D721Med (cell line): ENCODE measurements at places on chromosomes 2 and 18.

- DNase-seq = no peak
Measured at GRCh38 chr2:104378853-104379374, 475.0 kb upstream of the POU3F3 start.

- DNase-seq = no peak
Measured at GRCh38 chr2:85132397-85132796, 795 bp upstream of the TCF7L1 start.

DNA sequence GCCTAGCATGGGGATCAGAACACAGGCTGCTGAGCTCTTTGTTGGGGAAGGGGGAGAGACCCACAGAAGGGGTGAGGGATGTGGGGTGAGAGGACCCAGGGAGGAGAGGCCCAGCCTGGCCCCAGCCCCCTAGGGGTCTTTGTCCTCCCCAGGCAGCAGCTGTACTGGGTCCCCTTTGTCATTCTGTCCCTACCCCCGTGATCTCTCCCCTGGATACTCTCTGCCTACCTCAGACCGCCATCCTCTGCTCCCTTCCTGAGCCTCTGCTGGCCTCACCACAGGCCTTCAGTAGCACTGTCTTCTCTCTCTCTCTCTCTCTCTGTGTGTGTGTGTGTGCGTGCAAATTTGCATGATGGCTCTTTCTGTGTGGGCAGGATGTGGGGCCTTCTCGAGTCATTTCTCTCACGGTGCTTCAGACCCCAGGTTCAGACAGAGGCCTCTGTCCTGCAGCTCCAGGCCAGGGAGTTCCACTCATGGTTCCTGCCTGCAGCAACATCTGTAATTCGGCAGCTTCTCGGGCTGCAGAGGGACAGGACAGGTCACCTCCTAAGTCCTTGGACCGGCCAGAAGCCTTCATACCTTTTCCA lies 1.4 kb downstream of the PSD4 start:
- DNase-seq = no peak

DNA sequence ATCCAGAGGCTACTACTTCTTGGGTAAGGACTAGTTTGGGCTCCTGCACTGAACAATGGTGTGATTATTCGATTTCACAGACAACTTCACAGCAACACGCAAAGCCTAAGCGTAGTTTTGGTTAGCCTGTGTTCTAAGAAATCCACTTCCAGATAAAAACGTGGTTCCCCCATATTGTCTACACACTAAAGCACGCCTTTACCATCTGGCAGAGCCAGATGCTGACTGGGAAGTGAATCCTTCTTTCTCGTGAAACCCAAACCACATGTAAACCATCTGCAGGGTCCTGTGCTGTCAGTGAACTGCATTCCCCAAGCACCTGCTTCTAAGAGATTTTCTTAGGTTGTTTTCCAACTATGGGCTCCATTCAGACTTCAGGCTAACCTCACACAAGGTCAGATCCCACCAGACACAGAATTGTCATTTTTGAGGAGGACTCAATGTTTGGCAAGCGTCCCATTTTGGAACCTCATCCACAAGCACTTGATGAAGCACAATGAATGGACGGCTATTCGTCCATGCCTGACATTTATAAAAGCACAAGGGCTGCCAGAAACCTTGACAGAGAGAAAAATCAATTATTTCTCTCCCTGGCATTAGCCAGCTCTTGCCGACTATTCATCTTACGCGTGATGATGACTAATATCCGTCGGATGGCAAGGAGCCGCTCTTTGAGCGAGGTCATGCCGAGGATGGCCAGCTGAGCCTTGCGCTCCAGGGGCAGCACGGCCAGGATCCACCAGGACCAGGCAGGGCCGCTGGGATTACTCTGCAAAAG lies 38.4 kb downstream of the LONRF2 start:
- no peak for DNase-seq

- DNase-seq = no peak
Measured at GRCh38 chr18:11407940-11408339, 201.5 kb upstream of the SLC35G4 start.

DNA sequence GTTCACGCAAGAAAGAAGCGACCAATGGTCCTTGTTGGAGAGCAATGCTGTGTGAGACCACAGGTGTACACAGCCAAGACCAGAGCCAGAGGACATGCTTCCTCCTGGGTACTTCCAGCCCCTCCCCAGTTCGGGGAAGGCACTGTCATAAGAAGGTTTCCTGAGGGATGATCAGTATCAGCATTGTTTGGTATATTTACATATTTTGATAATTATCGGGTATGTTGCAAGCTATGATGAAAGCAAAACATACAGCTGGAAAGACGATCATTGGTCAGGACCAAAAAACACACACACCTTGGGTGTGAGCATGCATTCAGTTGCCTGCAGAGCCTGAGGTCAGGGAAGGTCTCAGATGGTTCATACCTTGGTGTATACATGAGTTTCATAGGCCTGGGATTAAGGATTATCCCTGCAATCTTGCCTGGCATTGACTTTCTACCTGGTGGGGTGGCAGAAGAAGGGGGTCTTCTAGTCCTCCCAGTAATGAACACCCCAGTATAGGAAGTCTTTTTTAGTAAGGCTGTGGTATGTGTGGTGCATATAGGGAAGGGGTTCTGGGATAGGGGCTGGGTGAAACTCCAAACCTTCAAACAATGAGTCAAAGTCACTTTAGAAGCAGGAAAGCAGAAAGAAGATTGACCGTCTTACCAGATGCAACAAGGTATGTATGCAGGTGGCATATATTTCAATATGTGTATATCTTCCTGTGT lies 2.9 kb downstream of the SERPINB2 start:
- DNase-seq = no peak

- no peak for DNase-seq
Measured at GRCh38 chr2:20153131-20153851, 71.6 kb downstream of the SDC1 start.

DNA sequence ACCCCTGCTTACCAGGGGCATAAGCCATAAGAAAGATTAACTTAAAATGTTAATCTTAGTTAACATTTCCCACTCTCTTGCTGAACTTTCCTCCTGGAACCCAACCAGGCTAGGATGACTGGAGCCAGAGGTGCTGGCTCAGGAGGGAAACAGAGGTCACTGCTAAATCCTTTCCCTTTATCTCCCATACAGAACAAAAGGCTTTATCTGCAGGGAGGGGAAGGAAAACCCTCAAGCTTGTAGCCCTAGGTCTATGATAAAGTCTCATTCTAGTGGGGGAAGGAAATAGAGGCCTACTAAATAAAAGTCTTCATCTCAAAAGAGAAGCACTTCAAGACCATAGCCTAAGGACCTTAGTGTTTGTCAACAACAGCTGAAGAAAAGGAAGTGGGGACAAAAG lies 18.6 kb downstream of the HIBCH start:
- no peak for DNase-seq
